NCI-H2029 (cell line): ENCODE measurements at places on chromosomes 2 and 18.
A peak's percentile ranks its signal among the peaks of the same experiment; 100 is the strongest.

DNA sequence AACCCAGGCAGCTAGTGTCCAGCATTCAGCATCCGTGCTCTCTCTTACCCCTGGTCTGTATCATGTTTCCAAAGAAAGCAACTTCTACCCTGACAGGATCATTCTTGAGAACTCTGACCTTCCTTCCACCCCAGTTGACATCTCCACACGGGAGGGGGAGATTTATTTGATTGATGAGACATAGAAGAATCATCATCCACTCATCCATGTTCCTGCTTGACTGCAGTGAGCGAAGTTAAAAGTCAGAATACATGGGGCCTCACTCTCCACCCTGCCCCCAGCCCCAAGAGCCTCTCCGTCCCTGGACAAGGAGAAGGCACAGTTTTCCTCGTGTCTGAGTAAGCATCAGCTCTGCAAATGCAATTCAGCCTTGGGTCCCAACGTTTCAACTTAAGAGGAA lies 356.0 kb upstream of the TNP1 start:
- DNase-seq = no peak

GRCh38 chr2:99600981-99601651 lies 111.3 kb upstream of the REV1 start:
- DNase-seq = no peak

GRCh38 chr18:59029663-59030429 lies 109.8 kb upstream of the SEC11C start:
- no peak for DNase-seq

GRCh38 chr2:88919087-88919738 lies 227.7 kb downstream of the RPIA start:
- DNase-seq = no peak

DNA sequence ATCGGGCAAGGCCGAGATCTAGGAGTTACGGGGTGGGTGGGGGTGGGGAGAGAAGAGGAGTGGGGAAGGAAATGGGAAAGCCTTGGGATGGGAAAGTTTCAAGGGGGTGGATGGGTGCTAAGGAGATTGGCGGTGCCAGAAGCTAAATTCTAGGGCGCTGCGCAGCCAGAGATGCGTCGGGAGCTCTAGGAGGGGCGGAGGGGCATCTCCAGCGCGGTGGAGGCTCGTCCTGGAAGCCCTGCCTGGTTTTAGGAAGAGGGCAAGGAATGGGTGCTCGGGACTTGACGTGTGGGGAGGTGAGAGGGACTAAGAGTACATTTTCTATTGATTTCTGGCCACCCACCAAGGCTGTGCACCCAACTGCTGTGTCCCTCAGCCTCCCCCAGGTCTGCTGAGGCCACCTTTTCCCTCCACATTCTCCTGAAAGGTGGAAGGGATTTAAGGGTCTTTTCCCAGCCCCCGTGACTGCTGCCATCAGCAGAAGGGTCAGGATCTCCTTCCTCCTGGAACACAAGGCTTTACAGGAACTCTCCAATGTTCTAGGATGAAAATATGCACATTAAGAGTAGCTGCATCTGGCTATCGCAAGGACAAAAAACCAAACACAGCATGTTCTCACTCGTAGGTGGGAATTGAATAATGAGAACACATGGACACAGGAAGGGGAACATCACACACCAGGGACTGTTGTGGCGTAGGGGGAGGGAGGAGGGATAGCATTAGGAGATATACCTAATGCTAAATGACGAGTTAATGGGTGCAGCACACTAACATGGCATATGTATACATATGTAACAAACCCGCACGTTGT lies 1.4 kb downstream of the C2orf72 start:
- DNase-seq = no peak

GRCh38 chr2:51718881-51719280 lies 686.9 kb upstream of the NRXN1 start:
- no peak for DNase-seq

- peak; percentile 15 for DNase-seq
Measured at GRCh38 chr2:133506996-133507395, 61.3 kb downstream of the NCKAP5 start.

GRCh38 chr2:46387886-46388515 lies 90.8 kb downstream of the EPAS1 start:
- DNase-seq = no peak

- no peak for DNase-seq
Measured at GRCh38 chr2:23918837-23919489, 8.0 kb downstream of the ATAD2B start.

- peak; percentile 22 for DNase-seq
Measured at GRCh38 chr18:35610089-35610488, 28.5 kb downstream of the GALNT1 start.

DNA sequence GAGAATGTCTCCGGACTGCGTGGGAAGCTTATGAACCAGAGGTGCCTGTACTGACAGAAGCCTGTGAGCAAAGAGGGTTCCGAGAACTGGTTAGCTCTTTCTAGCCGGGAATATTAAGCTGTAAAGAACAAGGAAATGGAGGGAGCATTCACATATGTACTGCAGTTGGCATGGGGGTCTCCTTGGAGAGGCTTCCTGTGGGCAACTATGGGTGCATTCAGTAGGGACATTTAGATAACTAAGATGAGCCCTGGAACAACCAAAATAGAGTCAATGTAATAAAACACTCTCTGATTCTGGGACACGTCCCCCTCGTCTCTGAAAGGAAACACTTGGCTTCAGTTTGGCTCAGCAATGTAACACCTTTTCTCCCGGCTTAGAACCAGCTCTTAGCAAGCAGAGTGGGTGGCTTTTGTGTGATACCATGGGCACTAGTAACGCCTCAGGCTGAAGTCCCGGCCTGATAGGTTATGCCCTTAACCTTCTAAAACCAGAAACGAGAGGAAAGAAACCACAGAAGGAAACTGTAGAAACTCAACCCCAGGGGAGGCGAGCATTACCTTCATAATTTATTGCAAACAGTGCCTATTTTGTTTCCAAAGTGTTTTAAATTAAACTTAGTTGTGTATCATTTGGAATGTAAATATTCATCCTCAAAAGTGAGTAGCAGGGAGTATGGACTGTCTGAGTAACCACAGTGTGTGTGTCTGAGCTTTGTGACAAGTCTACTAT lies 48.8 kb upstream of the LPIN2 start:
- no peak for DNase-seq

GRCh38 chr2:177400337-177400923 lies 7.9 kb downstream of the AGPS start:
- DNase-seq = no peak

DNA sequence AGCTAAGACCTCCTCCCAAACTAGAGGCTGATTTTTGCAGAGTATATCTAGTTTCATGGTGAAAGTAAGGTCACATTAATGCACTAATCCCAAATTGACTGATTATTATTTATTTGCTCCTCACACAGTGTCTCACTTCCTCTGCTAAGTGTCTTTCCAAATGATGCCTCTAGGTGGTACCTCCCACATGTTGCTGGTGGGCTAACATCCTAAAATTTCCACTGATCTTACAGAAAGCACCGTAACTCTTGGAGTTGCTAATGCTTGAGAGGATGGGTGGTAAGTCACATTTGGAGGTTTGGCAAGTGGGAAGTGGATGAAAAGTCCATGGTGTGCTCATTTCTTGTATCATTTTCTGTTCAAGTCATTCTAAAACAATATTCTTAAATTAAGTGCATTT lies 428.7 kb upstream of the GYPC start:
- no peak for DNase-seq

GRCh38 chr2:190379249-190379964 lies 28.7 kb upstream of the MFSD6 start:
- peak; percentile 76 for DNase-seq

DNA sequence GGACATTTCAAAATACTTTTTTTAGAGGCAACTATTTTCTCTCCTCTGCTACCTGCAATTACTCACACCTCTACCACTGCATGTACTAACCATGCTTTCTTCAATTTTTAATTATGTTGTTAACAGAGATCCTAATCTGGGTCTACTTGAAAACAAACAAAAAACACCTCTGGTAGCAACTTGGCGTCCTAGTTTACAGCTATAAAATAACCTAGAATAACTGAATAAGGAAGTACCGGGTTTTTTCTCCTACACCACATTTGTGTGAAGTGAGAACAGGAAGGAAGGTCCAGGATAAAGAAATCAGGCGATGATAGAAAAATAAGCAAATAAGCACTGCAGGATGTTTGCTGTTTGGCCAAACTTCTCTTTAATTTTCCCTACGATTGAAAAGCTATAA lies 633.5 kb downstream of the LRP1B start:
- DNase-seq = no peak

DNA sequence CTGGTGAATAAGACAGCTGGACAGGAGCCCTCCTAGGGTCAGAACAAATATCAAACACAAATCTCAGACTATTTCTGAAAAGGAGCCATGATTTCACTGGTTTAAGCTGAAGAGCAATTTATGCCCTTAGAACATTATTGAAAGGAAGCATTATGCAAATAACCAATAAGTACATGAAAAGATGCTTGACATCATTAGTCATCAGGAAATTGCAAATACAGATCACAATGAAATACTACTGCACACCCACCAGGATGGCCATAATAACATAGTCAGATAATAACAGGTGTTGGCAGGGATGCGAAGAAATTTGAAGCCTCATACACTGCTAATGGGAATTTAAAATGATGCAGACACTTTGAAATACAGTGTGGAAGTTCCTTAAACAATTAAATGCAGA lies 176.4 kb upstream of the RAB6C start:
- DNase-seq = peak; percentile 44

DNA sequence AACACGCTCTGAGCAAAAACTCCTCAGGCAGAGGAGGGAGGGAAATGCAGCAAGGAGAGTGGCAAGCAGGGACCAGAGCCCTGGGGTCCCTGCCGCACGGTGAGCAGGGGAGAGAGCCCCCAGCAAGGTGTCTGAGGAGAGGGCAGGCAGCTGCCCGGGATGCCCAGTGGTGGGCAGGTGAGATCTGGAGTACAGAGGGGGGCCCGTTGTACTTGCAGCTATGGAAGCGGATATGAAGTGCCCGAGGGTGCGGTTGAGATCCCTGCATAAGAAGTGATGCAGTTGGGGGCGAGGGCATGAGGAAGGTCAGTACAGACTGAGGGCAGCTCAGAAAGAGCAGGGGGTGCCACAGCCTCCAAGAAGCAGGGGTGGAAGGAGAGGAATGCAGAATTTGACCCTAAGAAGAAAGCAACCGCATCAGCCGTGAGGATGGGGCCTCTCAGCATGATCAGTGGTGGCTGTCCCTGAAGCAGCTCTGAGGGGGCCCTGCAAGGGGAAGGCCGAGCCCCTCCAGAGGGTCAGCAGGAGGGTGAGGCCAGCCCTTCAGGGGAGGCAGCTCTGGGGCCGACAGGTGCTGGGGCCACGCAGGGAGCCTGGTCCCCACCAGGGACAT lies 29.4 kb downstream of the MTERF4 start:
- no peak for DNase-seq

DNA sequence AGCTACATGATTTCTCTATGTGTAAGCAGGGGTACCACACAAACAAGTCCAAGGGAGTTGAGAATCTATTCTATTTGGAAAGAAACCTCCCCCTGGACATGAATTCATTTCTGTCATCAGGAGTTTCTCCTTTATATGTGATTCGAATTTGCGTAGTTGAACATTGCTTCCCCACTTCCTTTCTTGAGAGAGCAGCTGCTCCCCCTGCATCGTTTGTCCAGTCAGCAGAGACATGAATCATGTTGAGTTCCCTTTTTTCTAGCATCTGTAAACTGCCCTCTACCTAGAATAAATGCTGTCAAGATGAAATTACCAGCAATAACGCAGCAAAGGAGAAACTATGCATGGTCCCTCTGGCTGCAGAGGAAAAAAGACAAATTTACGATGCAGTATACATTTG lies 73.8 kb downstream of the KIF5C start:
- DNase-seq = no peak

- DNase-seq = no peak
Measured at GRCh38 chr2:85318222-85319074, 9.3 kb downstream of the TGOLN2 start.

GRCh38 chr2:8543060-8543382 lies 138.8 kb upstream of the ID2 start:
- no peak for DNase-seq

- DNase-seq = no peak
Measured at GRCh38 chr2:217452928-217453327, 549.9 kb downstream of the TNS1 start.

GRCh38 chr18:9924371-9924943 lies 10.6 kb downstream of the VAPA start:
- DNase-seq = no peak

GRCh38 chr18:54416436-54416835 lies 58.7 kb downstream of the C18orf54 start:
- DNase-seq = no peak

GRCh38 chr18:50072146-50072545 lies 122.8 kb downstream of the MYO5B start:
- DNase-seq = no peak

DNA sequence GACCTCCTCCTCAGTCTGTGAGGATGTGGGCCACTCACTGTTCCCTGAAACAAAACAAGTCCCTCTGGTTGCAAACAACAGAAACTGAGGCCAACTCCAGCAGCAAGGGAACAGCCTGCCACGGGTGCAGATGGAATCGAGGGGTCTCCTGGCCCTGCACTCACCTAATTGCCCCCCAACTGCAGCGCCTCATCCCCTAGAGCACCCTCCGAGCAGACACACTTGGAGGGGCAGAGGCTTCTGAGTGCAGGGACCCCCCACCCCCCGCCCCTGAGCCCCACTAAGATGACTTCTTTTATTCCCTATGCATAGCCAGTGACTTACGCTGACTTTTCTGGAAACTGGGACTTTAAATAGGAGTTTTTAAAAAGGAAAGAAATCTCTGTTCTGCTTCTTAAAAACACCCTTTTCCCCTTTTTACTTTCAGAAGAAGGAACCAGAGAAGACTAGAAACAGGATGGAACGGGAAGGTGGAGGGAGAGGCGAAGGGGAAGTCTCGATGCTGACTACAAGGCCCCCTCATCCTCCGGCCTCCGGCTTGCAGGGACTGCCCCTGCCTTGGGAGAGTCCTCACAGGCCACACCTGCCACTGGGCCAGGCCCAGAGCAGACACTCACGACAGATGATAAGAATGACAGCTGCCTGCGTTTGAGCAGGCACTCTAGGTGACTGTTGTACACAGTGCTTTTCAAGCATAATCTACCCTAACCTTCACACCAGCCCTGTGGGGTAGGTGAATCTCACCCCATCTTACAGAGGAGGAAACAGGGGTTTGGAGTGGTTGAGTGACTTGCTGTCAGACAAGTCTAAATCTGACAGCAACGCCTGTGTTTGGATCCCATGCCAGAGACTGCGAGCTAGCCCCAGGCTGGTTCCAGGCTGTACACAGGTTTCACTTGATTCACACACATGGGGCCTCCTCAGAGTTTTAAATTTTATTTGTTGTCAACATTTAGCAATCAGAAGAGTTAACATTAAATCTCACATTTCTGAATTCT lies 28.2 kb upstream of the BIN1 start:
- no peak for DNase-seq

GRCh38 chr2:45132551-45132950 lies 123.3 kb upstream of the SIX2 start:
- no peak for DNase-seq

DNA sequence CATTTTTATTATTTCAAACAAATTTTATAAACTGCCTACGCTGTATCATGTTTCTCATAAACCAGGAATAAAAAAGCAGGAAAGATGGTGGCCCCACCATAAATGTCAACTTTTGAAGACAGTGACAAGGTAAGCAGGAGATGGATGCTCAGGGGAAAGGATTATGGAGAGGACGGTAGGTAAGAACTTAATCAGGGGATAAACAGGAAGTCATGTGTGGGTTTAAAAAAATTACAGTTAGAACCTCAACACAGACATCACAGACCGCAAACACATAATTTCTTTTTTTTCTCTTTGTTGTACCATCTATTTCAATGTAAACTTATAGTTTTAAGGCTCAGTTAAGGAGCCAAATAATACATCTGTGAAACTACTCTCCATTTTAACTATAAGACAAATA lies 575.2 kb upstream of the SLC8A1 start:
- no peak for DNase-seq
